ENCODE measurements at places on chromosomes 6 and 20.

- DNase-seq, result no peak
Measured at GRCh38 chr20:20446425-20447015, 78.6 kb downstream of the INSM1 start.

- peak; percentile 59 for DNase-seq
Measured at GRCh38 chr6:158500016-158500735, 59.7 kb upstream of the TMEM181 start.

DNA sequence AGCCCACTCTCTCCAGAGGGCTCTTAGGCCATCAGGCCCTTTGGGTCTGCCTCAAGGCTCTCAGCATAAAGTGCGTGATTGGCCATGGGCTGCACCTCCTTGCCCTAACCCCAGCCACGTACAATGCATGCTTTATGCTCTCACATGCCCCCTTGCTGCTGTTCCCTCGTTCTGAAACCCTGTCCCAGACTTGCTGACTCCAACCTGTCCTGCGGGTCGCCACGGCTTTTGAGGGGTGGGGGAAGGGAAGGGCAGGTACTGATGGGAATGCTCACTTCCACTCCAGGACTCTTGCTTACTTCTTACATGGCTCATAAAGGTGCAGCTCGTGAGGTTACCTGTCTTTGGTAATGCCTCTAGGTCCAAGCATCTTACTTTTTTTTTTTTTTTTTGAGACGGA is 6.0 kb downstream of the ARMC12 start:
- no peak for DNase-seq

GRCh38 chr6:167524261-167525111 is 199.6 kb downstream of the TTLL2 start:
- no peak for DNase-seq

GRCh38 chr20:45518282-45518681 is 2.9 kb upstream of the SPINT3 start:
- no peak for DNase-seq

DNA sequence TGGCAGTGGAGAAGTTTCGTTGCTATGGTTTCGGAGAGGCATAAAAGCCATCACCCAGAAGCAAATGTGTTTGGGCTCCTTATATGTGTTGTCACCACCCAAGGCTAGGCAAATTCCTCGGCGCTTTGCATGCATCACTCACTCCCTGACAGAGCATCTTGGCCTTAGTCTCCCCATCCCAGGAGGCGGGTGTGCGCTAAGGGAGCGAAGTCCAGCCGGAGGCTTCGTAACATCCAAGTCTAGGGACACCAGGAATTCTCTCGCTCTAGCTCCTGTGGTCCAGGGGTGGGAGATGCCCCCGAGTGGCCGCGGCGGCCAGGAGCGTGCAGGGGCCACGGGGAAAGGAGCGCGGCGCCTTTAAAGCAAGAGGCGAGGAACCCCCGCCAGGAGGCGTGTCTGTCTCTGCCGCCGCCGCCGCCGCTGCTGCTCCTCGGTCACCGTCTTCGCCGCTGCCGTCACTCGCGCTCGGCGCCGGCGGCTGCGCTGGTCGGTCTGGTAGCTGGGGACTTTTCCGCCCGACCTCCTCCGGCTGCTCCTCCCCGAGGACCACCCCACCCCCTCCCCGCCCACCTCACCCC is at the start of gene GRIK2:
TSS of gene GRIK2 (plus strand) at position 458 of the 578 bp plus-strand sequence.
- DNase-seq, result peak; percentile 85

DNA sequence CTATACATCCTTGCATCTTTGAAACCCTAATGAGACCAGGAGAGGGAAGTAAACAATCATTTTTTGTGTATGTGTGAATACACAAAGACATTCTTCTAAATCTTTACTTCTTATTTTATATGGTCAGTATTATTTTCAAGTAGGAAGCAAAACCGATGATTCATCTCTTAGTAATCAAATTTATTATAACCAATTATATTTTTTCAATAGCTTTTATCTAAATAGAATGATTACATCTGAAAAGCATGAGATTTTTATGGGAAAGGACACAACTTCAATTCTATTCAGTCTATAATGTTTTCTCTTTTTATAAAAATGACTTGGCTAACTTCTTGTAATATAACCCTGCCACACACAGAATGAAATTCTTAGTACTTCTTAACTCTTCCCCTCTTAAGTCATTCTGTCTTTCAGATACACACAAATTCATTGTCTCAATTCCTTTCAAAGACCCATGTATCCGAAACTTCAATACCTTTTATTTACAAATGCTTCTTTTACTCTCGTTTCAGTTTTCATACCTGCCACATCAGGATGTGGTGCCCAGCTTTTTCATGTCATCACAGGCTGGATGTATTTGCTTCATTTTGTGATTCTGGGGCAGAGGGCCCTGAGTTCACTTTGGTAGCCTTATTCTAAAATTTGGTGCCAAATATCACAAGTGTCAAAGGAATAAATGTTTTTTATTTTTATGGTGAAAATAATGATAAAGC is 227.0 kb downstream of the PHF3 start:
- DNase-seq, result no peak

- no peak for DNase-seq
Measured at GRCh38 chr20:59660471-59660870, 56.1 kb downstream of the PHACTR3 start.

- no peak for DNase-seq
Measured at GRCh38 chr20:50070361-50070760, 42.6 kb downstream of the UBE2V1 start.

- DNase-seq, result no peak
Measured at GRCh38 chr6:9103876-9104521, 668.7 kb upstream of the SLC35B3 start.

- DNase-seq, result no peak
Measured at GRCh38 chr6:81988871-81989270, 236.4 kb upstream of the TENT5A start.

DNA sequence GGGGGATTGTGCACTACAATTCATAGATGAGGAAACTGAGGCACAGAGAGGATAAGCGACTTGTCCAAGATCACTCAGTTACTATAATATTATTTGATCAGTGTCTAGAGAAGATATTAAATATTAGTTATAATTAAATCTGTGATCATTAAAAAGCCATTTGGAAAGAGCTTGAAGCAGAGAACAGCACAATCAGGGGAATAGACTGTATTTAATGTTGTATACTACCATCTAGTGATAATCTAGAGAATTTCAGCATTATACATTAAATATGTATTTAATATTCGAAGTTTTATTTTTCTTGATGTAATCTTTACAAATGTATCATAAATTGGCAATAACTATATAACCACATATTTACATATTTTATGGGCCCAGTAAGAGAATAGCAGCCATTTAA is 20.1 kb upstream of the MTCL3 start:
- DNase-seq, result no peak

DNA sequence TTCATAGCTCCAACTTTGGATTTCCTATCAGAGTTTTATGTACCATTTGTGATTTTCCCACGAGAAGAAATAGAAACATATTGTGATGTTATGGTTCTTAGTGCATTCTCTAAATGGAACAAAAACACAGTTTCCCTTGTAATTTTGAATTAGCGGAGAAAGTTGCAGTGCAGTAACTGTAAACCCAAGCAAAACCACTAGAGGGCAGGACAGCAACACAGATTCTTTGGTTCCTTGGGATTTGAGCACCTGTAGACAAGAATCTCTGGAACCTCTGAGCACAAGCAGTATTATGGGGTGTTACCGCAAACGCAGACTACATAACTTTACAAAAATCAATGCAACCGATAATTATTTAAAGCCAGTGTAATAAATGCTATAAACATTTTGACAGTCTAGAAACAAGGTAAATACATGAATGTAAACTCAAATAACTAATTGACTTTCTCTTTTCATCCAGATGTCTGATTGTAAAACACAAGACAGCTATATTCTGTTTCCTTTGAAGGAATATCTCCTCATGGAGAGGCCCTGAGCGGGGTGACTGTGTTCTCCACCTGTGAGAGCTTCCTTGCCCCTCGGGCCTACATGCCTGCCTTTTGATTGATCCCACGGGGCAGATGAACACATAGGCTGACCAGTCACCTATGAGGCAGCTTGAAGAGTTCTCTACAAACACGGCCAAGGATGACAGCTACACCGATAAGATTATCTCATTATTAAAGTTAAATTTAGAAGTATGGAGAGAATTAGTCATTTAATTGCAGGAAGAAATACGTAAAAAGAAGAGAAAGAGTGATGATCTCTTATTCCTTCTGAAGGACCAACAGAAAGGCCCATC is 67.5 kb upstream of the COL21A1 start:
- peak; percentile 59 for DNase-seq

DNA sequence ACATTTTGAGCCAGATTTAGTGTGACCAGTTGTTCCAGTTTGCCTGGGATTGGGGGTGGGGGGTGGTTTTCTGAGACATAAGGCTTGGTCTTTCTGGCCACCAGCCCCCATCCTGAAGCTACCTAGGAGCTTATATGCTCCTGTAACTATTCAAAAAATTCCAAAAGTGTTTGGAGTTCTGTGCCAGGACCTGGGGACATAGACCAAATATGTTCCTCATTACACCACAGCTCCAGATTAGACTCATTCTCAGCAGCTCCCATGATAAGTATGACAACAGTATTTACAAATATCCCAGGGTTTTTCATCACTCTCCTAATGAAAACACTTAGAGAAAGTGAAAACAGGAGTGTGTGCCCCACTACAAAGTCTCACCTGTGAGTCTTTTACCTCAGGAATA is 37.8 kb upstream of the RNF144B start:
- no peak for DNase-seq

GRCh38 chr6:96562886-96563285 is at the start of gene FHL5:
TSS of gene FHL5 (plus strand) at chr6:96563128. CDS start at chr6:96603614, 40,486 bp downstream.
- DNase-seq, result no peak

GRCh38 chr6:157539421-157539822 is 158.4 kb downstream of the ZDHHC14 start:
- DNase-seq, result no peak

- DNase-seq, result no peak
Measured at GRCh38 chr20:47276851-47277534, 79.5 kb downstream of the ZMYND8 start.

- DNase-seq, result no peak
Measured at GRCh38 chr20:12217382-12217781, 299.7 kb downstream of the BTBD3 start.

DNA sequence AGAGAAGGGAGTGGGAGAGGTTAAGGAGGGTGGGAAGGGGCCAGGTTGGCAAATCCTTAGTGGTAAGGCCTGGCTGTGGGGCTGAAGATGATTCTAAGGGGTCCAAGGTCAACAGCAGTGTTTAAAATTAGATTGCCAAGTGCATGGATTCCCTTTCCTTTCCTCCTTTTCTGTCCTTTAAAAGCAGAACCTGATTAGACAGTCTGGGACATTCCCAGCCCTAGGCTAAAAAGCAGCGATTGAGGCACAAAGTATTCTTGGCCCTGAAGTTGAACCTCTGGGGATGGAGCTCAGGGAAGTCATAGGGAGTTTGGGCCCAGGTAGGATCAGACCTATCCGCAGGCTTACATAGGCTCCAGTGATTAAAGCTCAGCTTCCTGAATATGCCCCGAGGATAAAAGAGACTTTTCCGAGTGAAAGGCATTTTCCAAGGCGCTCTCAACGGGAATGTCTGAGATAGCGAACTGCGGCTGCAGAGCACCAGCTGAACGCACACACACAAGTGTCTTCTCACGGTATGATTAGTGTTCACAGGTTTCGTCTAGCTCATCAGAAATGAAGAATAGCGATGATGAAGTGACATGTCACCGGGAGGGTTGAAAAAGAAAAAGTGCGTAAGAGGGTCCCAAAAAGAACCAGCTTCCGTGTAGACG is 787 bp upstream of the CARMIL1 start:
- DNase-seq, result peak; percentile 52

DNA sequence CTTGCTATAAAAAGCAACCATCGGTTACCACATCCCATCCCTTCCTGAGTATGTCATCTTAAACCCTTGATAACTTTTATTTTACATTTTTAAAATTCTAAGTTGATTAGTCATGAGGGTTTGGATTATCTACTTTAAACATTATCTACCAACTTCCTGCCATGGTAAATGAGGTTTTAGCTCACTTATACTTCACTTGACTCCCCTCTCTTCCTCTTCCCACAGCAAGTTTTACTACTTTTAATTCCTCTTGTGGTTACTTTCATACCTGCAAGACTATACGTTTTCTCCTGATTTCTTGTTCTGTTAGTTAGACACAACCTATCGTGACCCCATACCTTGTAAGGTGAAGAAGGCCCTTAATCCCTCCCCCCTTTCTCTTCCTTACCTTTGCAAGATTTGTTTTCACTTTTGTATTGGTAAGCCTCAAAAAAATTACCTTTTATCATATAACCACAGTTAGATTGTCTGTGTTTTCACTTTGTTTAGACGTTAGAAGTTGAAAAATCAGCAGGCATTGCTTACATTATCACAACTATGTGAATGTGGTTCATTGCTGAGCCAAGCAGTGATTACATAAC is 60.1 kb upstream of the OGFRL1 start:
- no peak for DNase-seq

GRCh38 chr6:3848380-3848779 is 793 bp upstream of the FAM50B start:
- DNase-seq, result no peak

- no peak for DNase-seq
Measured at GRCh38 chr6:152563177-152563576, 74.0 kb downstream of the SYNE1 start.

DNA sequence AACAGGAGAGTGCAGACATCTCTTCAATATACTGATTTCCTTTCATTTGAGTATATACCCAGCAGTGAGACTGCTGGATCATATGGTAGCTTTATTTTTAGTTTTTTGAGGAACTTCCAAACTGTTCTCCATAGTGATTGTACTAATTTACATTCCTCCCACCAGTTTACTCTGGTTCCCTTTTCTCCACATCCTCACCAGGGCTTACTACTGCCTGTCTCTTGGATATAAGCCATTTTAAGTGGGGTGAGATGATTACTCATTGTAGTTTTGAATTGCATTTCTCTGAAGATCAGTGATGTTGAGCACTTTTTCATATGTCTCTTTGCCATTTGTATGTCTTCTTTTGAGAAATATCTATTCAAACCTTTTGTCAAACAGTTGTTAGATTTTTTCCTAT is 64.9 kb upstream of the HMGCLL1 start:
- no peak for DNase-seq

DNA sequence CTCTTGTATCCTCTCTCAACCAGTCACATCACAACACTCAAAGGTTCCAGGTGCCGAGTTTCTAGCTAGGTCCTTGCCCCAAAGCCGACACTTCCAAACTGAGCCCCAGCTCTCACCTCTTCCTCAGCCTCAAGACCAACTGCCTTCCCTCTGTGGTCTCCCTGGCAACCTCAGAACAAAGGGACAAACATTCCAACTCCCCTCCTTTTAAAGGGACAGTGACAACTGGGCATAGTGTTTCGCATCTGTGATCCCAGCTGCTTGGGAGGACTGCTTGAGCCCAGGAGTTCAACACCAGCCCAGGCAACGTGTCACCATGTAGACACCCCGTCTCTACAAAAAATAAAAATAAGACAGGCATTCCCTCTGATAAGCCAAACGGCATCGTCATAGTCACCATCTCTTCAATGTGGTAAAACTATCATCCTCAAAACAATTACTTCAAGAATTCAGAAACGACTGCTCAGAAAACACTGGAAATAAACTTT is 11.3 kb downstream of the DIDO1 start:
- DNase-seq, result peak; percentile 68

DNA sequence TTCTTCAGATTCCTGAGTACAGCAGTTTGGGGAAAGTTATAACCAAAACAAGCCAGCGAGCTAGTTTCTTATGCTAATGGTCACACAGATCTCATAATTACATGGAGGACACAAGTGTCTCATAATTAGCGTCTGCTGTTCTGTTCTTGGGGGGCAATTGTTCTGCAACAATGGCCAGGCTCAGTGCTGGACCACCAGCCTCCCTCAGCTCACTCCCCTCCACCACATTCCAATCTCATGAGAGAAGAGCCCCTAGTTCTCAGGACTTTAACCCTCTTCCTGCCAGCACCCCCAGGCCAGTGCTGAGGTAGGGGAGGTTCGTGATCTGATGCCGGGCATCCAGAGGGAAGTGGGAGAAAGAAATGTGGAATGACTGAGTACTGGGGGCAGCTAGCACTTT is 20.2 kb upstream of the TOX2 start:
- no peak for DNase-seq

All from D341Med (cell line).